Stimulated activated memory B cell treated with anti-CD40 and anti-IgM and Interleukin-4, amounts not matched to agents 10 μg/mL and 1 μg/mL and 100 μg/mL, for 72 hours (primary cell): ENCODE measurements at places on chromosomes 11 and 22.

GRCh38 chr22:43925433-43926348 lies 2.1 kb downstream of the PNPLA3 start:
- ATAC-seq = no peak

GRCh38 chr11:91082255-91082654 lies 859.4 kb upstream of the CHORDC1 start:
- no peak for ATAC-seq

DNA sequence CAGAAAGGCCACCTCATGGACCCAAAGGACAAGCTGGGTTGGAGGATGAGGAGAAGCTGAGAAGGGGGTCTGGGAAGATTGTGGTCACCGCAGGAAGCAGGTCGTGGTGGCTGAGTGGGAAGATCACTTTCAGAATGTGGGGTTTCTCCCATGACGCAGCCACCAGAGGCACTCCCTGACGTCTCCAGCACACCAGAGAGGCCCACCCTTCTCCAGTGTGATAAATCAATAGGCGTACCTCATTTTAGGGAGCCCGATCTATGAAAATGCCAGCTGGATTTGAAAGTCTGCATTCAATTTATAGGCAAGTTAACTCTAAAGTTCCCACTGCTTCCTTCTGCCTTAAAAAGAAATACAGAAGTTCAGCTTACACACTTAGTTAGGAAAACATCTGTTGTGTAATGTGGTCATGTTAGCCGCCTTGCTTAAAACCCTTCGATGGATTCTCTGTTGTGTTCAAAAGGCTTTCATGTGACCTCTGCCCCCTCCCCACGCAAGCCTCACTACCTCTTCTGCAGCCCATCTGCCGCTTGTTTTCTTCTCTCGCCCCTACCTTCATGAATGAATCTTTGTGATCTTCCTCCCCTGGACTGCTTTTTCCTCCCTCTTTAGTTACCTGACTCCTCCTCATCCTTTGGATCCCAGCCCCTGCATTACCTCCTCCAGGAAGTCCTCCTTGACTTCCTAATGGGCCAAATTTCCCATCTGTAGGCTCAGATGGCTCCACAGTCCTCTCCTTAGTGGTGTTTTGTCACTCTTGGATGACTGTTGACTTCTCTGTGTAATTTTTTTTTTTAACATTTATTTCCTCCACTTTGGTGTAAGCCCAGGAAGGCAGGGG lies 10.7 kb downstream of the TSPAN18 start:
- no peak for ATAC-seq

- ATAC-seq = peak; percentile 97
These were observed at the start of gene BBS1 for GRCh38 chr11:66510271-66510989. BBS1 (plus strand) TSS chr11:66510635; CDS start chr11:66510660, 25 bp downstream.

DNA sequence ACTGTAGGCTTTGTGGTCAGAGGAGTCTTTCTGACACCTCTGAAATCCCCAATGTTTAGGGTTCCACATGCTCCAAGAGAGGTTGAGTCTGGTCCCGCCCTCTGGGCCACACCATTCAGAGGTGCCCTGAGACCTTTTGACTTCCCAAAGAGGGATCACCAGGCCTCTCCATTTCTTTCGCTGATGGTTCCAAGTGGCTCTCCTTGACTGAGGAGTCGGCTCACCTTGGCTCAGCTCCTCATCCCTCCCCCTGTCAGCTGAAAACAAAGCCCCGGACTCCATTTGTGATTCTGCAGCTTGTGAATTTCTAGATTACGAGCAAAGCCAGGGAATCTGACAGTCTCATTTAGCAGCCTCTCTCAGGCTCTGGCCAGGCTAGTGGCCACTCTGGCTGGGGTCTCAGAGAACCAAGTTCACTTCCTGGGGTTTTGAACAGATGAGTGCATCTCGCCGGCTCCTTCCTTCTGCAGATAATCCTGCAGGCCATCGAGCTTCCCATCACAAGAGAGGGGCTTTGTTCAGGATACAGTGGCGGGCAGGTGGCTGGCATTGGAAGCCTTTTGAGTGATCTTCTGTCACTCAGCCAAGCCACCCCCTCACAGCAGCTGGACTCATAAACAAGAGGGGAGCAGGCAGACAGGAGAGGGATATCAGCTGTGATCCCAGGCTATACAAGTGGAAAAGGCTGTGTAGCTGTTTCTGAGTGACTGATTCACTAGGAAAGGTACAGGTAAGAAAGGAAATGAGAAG lies 102.9 kb downstream of the TRIM29 start:
- no peak for ATAC-seq

- no peak for ATAC-seq
These were observed 11.2 kb upstream of the ACR start for GRCh38 chr22:50726643-50727340.

DNA sequence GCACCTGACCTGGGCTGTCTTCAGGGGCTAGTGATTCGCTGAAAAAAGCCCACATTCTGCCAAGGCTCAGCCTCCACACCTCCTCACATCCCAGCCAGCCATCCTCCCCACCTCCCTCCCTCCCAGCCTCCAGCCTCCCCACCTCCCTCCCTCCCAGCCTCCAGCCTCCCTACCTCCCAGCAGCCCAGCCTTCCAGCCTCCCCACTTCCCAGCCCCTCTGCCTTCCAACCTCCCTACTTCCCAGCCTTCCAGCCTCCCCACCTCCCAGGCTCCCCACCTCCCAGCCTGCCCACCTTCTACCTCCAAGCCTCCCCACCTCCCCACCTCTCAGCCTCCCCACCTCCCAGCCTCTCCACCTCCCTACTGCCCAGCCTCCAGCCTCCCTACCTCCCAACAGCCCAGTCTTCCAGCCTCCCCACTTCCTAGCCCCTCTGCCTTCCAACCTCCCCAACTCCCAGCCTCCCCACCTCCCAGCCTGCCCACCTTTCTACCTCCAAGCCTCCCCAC lies 33.7 kb upstream of the TH start:
- no peak for ATAC-seq

DNA sequence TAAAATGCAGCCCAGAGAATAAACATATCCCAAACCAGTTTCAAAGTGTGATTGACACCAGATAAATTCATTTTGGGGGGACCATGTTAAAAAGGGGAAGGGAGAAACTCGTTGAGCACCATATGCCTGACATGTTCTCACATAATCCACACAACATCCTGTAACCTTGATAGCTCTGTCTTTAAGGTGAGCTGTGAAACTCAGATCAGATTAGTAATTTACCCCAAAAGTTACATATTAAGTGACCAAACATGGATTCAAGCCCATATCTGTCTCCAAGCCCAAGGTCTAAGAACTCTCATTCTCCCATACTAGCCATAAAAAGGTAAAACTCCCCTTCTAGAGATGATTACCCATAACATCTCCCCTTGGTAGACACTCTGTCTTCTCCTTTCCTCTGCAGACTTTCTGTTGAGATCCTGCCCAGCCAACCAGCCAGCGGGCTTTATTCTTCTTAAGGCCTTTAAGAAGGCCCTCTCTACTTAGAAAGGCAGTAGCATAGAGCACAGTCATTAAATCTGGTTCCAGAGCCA lies 150.7 kb downstream of the CCDC34 start:
- no peak for ATAC-seq

- ATAC-seq = no peak
These were observed 1.6 kb downstream of the SPON1 start for GRCh38 chr11:13963949-13964770.

DNA sequence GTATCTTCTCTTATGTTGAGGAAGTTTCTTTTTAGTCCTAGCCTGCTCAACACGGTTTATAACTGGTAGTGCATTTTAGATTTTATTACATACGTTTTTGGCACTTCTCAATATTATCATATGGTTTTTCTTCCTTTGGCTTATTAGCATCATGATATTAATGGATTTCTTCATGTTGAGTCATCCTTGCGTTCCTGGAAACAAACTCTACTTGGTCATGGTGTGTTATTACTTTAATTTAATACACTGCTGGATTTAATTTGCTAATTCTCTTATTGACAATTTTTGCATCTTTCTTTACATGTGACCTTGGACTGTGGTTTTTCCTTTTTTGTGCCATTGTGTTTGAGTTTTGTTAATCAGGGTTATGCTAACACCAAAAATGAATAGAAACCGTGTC lies 20.5 kb downstream of the IGF2 start:
- no peak for ATAC-seq

DNA sequence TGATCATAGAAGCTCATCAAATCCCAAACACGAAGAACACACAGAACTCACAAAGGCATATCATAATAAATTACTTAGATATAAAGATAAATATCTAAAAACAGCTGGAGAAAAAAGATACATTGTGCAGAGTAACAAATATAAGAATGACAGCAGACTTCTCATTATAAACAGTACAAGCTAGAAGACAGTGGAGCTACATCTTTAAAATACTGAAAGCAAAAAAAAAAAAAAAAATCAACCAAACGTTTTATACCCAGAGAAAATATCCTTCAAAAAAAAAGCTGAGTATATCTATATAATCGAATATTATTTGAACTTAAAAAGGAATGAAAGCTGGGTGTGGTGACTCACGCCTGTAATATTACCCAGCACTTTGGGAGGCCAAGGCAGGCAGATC lies 90.0 kb downstream of the SBF2 start:
- ATAC-seq = no peak

DNA sequence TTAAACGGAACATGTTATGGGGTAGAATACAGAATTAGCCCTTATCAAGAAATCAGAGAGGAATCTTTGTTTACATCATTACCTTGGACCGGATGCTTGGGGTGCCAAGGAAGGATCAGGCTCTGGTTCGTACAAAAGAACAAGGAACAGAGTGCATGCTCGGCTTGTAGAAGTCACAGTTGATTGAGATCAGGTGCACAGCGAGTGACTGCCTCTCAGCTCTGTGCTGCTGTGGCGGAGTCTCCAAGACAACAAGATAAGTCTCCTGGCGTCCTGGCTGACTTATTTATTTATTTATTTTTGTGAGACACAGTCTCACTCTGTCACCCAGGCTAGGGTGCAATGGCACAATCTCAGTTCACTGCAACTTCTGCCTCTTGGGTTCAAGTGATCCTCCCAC lies 31.8 kb downstream of the GLB1L2 start:
- ATAC-seq = no peak

GRCh38 chr11:78265326-78265725 lies 76.6 kb downstream of the USP35 start:
- ATAC-seq = no peak

GRCh38 chr11:117688255-117688797 lies 108.7 kb downstream of the DSCAML1 start:
- no peak for ATAC-seq

DNA sequence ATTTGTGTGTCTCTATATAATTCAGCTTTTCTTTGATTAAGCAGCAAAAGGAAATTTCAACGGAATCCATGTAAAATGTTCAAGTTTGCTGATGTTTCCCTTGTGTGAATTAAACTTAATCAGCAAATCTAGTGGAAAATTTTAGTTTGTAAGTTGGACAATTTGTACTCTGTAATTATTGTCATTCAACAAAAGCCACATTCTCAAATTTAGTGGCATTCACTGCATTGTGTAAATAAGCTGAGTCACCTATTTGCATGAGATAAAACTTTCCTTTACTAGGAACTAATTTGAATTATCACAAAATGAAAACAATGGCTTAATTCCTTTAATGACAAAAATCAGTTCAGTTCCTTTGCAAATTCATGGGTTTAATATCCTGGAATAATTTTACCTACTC lies 784.2 kb upstream of the CCDC179 start:
- no peak for ATAC-seq

GRCh38 chr22:29703569-29704195 lies 16.1 kb upstream of the CABP7 start:
- peak; percentile 5 for ATAC-seq

DNA sequence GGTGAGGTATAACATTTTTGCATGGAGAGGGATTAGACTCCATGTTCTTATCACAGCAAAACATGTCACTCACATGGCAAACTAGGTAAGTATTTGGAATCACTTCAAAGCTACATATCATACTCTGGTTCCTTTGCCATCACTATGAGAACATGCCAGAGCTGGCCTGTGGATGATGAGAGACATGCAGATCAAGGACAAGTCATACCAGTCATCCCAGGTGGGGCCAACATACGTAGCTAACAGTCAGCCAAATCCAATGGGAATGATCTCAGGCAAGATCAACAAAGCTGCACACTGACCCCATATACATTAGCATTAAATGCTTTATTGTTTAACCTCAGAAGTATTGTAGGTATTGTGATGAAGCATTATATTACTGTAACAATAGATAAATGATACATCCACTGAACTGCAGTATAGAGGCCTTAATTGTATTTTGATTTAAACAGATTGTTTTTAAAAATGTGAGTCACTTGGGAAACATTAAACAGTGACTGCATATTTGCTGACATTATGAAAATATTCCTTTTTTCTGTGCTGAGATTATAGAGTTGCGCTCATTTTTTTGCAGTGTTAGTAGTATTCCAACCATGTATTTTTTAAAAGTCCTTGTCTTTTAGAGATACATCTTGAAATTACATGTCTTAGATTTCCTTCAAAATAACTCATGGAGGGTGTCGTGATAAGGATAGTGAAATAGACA lies 37.3 kb upstream of the ARL14EP start:
- ATAC-seq = no peak

DNA sequence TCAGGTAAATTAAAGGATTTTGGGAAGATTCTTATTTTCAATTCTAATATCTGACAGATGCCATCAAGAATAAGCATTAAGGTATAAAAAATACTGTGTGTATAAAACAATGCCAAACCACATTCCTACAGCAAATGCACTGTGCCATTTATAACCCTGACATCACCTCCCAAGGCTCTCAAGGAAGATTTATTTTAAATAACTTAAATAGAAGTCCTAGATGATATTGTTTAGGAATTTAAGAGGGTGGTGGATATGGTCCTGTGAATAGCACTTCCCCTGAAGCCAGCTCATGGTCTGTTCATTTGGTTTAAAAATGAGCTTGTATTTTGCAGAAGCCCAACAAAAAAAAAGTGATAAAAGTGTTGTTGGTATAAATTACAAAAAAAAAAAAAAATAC lies 32.1 kb downstream of the PPIL2 start:
- ATAC-seq = no peak

GRCh38 chr11:34284156-34284555 lies 73.7 kb downstream of the ABTB2 start:
- ATAC-seq = no peak

GRCh38 chr11:64673279-64673678 lies 49.7 kb downstream of the NRXN2 start:
- ATAC-seq = no peak

GRCh38 chr22:43776081-43776670 lies 35.9 kb downstream of the EFCAB6 start:
- no peak for ATAC-seq

GRCh38 chr11:86185381-86185750 lies 59.2 kb upstream of the EED start:
- ATAC-seq = no peak

DNA sequence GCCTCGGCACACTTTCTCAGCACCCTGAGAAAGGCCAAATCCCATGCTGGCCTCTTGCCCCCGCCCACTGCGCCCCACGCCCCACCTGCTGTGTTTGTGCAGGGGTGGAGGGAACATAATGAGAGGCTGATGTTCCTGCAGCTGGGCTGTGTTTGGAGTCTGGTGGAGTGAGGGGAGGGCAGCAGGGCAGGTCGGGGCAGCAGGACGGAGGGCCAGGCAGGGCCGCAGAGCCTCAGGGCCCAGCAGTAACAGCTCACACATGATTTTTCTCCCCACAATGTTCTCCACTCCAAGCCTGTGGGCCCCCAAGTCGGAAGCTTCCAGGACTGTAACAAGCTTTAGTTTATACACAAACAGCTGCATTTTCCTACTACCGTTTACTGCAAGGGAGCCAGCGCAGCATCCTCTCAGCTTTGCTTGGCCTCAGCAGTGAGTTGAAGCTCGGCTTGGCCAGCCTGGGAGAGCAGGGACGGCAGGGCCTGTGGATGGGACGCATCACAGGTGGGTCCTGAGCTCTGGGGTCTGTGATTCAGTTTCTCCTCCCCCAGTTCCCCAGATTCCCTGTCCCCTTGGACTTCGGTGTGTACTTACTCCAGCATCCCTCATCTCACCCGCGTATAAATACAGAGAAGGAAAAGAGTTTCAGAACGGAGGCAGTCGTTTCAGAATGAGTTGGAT lies 51.0 kb downstream of the RPUSD4 start:
- no peak for ATAC-seq
